ENCODE measurements at places on chromosomes 6 and 20.

GRCh38 chr6:124670801-124671200 lies 291.4 kb upstream of the RNF217 start:
- DNase-seq = no peak

GRCh38 chr6:15887491-15888461 lies 224.9 kb upstream of the DTNBP1 start:
- no peak for DNase-seq

DNA sequence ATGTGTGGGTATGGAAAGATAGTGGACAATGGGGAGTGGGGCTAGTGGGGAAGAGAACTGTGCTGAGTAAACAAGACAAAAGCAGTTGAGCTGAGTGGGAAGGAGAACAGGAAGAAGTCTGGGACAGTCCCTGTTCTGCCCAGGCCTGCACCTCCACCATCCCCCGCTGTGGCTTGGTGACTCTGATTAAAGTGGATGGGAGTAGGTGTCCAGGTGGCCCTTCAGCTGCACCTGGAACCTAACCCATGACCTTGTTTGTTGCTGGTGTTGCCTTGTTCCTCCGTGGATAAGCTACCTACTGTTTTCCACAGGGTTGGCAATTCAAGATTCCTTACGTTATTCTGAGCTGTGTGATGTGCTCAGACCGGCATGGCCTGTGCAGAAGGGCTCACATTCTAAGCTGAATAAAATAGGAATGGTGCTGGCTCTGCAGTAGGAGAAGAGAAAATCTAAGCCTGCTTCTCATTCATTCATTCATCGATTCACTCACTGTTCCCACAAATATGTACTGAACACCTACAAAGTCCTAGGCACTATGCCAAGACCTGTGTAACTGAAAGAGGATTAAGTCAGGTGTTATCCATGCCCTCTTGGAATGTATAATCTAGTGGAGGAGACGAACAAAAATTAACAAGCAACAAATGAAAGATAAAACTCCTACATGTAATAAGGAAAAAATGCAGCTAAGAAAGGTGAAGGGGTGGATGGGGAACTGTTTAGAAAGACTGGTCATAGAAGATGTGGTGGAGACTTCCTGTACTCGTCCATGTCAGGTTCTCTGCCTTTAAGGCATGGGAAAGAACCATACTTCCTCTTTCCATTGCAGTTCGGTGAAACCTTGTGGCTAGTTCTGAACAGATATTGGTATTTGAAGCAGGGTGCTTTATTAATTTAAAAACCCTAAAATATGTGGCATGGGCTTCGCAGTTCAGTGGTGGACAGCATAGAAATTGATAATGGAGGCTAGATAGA lies 10.1 kb upstream of the CALHM6 start:
- no peak for DNase-seq

GRCh38 chr20:44527716-44528199 lies 5.9 kb upstream of the SERINC3 start:
- DNase-seq = no peak

DNA sequence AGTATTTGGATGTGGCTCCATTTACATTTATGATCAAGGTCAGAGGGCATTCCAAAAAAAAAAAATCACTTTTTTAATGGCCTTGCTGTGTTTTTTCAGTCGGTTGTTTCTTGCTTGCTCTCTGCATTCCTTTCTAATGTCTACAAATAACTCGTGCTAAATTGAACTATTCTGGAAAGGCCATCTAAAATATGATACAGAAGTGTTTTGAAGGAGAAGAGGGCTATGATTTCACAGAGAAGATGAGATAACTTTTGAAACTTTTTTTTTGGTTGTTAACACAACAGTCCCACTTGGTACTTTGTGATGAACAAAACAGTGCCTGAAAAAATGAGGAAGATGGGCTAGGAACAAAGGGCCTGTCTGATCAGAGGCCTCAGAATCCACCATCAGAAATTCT lies 156.1 kb upstream of the SMLR1 start:
- DNase-seq = no peak

- DNase-seq = no peak
Measured at GRCh38 chr20:36225666-36226065, 10.6 kb upstream of the AAR2 start.

DNA sequence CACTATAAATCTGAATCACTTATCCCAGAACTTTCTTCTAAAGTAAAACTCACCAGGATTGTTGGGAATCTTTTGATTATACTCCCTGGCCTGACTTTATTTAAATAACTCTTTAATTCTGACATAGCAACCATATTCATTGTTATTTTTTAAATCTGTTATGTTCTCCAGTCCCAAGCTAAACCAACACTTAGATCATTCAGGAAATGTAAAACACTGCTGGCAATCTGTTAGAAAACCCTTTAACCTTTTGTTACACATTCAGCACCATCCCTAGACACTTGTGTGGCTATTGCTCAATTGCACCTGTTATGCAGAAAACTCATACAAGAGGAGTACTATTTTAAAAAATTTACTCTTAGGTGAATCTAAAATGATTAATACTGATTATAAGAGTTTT lies 101.8 kb upstream of the NHSL1 start:
- DNase-seq = no peak

DNA sequence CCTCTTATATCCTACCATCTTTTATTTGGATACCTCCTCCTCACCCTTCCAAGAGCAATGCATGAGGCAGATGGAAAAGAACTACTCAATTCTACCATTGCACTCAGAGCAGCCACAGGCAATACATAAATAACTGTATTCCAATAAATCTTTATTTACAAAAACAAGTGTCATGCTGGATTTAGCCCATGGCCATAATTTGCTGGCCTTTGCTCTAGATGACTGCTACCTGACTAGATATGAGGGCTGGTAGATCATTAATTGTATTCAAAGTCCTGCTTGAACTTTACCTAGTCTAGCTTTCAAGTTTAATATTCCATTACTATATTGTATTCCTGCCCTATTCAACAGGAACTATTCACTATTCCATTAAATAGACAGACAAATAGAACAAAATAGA lies 37.1 kb downstream of the AFG1L start:
- no peak for DNase-seq

GRCh38 chr6:170523256-170524171 lies 29.6 kb downstream of the PSMB1 start:
- DNase-seq = no peak

DNA sequence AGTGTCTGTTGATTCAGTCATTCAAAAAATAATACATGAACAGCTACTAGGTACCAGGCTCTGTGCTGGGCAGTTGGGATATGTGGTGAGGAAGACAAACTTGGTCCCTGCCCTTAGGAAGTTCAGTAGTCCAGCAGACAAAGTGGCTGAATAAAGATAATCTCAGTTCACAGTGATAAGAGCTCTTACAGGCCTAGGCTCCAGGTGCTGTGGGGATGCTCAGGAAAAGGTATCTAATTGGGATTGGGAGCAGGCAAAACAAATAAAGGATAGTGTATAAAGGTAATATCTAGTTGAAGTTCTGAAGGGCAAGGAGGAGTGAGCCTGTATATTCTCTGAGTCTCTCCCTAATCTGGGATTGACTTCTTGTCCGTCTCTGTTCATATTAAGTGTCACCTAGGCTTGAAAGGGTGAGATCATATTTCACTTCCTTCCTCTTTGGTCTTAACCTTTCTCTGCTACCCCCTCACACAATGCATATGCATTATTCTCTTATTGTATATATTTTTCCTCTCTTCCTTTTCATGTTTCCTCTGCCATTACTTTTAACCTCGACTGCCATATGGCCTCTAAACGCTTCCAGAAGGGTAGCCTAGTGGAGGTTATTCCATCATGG lies 13.5 kb downstream of the PTPN1 start:
- no peak for DNase-seq

DNA sequence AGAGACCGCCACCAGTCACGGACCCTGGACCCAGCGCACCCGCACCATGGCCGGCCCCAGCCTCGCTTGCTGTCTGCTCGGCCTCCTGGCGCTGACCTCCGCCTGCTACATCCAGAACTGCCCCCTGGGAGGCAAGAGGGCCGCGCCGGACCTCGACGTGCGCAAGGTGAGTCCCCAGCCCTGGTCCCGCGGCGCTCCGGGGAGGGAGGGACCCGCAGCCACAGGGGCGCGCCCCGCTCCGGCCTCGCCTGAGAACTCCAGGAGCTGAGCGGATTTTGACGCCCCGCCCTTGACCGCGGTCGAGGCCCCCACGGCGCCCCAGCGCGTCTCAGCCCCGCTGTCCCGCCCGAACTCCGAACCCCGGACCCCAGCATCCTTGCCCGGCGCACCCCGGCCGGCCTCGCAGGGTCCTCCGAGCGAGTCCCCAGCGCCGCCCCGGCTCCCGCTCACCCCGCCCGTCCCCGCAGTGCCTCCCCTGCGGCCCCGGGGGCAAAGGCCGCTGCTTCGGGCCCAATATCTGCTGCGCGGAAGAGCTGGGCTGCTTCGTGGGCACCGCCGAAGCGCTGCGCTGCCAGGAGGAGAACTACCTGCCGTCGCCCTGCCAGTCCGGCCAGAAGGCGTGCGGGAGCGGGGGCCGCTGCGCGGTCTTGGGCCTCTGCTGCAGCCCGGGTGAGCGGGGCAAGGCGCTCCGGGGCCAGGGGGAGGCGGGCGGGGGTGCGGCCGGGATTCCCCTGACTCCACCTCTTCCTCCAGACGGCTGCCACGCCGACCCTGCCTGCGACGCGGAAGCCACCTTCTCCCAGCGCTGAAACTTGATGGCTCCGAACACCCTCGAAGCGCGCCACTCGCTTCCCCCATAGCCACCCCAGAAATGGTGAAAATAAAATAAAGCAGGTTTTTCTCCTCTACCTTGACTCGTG lies at the start of gene OXT:
OXT (plus strand) TSS at position 11 of the 920 bp plus-strand sequence; CDS start at position 47, 36 bp downstream.
- no peak for DNase-seq

Data from brain pericyte (primary cell).